ENCODE measurements at places on chromosomes 5 and 9.

DNA sequence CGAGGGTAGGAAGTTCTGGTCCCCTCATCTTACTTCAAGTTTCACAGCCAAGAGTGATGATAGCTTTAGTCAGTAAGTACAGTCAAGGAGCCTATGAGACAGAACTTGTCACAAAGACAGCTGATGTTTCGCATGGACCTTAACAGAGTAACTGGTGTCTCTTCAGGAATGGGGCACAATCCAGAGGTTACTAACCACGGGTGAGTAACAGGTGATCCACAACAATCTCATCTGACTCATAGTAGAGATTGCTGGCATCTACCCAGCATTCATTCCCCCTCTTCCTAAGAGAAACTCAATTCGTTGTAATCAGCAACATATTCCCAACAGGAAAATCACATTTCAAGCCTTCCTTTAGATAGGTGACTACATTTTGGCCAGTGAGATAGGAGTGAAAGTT lies 126.7 kb downstream of the SNX18 start:
- DNase-seq = no peak

- peak; percentile 3 for DNase-seq
Observed at GRCh38 chr9:93898026-93898425, 57.1 kb downstream of the BARX1 start.

DNA sequence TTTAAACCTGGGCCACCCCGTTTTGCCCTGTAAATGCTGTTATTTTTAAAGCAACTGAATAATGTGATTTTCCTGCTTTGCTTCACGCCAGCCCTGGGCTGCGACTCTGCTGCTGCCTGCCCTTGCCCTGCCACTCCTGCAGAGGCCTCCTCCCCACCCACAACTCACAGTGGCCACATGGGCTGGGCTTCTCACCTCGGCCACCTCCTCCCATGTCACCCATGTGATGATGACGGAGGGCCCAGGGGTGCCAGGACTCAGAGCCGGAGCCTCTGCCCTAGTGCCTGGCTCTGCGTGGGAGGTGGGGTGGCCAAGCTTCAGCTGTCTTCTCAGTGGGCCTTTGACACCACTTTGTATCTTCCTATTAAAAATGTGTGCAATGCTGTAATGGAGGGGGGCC lies 48.1 kb upstream of the NKD2 start:
- DNase-seq = peak; percentile 17

- DNase-seq = no peak
Observed at GRCh38 chr9:136640171-136641111, 22.3 kb upstream of the EGFL7 start.

DNA sequence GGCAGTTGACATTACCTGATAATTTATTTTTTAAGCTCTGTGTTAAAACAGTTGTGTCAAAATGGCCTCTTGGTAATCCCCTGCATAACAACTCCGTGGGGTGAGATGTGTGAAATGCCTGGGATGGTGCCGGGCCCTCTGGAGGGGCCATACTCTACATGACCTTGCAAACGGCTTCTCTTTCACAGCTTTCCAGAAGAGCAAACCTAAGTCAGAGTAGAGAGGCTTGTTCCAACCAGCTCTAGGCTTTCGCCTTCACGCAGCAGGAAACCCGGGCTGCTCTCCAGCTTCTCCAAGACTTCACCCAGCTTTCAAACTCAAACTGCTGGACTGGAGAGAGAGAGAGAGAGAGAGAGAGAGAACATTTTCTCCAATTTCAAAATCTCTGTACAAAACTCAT lies 120.1 kb downstream of the SNX18 start:
- DNase-seq = no peak

GRCh38 chr9:1956958-1957357 lies 58.2 kb upstream of the SMARCA2 start:
- DNase-seq = no peak

- no peak for DNase-seq
Observed at GRCh38 chr5:157504053-157504452, 44.0 kb downstream of the NIPAL4 start.

DNA sequence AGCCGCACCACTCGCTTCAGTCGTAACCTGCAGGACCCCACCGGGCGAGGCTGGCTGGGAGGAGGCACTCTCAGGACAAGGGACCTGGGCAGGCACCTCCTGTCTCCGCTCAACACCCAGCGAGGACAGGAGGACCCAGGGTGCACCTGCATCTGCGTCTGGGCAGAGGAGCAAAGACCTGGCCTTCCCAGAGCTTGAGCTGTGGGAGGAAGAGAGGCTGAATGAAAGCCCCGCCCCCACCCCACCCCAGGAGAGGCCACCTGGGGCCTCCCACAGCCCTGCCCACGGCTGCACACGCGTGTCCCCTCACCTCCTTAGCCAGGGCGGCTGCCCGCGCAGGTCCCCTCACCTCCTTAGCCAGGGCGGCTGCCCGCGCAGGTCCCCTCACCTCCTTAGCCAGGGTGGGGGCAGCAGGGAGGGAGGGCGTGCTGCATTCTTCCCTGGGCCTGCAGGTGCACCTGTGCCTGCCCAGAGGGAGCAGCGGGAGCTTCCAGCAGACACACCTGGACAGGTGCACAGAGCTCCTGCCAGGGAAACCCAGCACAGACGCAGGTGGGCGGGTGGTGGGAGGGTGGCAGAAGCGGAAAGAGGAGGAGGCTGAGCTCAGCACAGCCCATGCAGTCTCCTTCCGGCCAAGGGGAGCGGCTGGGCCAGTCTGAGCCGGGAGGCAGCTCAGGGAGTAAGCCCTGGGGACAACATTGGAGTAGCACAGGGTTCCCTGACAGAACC lies 18.5 kb upstream of the SLC12A7 start:
- no peak for DNase-seq

DNA sequence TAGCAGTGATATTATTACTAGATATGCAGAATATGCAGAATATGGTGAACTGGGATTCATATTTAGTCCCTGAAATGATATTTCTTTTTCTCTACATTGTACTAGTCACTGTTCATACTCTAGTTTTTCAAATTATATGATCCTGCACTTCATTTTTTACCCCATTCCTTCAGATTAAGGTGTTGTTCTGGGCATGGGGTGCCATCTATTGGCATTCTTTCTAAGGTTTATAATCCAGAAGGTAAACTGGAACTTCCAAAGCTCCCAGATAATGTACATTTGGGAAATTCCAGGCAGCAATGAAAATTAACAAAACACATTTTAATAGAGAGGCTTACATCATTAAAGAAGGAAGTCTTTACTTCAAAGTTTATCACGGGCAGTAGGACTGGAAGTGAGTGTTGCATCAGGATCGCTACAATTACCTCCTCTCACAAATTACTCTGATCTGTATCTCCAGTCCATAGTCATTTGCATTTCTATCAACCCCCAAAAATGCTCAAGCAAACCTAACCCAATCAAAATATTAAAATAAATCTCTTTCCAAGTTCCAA lies 12.5 kb downstream of the RFX3 start:
- DNase-seq = no peak

- no peak for DNase-seq
Observed at GRCh38 chr9:80417211-80417773, 845.5 kb downstream of the TLE4 start.

DNA sequence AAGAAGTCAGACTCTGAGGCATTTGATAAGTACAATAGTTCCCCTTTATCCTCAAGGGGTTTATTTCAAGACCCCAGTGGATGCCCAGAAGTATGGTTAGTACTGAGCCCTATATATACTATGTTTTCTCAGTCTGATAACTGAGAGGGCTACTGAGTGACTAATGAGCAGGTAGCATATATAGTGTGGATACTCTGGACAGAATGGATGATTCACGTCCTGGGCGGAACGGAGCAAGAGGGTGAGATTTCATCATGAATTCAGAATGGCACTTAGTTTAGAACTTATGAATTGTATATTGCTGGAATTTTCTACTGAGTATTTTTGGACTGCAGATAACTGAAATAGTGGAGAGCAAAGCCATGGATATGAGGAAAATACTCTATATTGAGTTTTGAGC lies 457.6 kb downstream of the PLK2 start:
- DNase-seq = no peak

DNA sequence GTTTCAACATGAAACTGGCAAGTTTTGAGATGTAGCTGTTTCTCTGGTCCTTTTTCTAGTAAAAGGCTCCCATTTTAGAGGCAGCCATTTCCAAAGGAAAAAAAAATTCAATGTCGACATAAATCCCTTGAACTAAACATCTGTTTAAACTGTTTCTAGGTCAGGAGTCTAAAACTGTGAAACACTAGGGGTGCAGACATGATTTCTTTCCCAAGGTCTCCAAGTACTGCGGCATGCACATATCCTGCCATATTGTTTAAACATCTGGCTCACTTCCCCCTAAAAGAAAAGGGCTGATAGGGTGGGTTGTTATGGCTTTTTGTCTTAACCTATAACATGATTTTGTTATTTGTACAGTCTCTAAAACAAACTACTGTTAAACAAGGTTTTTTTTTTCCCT lies 51.1 kb downstream of the NFIB start:
- no peak for DNase-seq

DNA sequence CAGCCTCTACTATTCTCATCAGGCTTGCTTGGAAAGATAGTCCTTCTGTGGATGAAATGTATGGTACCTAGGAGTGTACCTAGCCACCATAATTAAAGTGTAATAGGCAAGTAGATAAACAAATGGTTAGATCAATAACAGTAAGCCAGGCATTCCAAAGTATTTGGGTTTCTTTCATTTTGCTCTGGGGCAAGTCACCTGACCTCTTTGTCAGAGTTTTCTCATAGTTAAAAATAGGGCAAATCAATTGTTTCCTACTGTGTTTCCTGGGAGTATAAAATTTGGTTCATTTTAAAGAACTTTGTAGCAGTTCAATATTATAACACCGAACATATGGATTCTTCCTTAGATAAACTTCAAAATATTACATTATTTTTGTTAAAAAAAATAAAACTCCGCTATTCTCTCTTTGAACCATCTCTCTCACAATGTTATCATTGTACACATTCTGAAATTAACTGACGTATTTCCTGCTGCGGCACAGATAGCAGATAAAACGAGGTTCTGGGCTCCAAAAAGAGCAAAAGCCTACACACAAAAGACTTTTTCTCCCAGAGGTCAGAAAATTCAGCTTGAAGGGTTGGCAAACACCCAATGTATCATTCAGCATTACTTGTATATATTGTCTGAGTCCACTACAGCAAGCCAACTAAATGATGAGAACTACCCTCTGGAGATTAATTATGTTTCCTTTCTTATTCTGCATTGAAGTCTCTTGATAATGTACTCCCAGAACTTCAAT lies 267.9 kb downstream of the COX7C start:
- DNase-seq = no peak

- DNase-seq = no peak
Observed at GRCh38 chr5:52856564-52856963, 68.8 kb downstream of the ITGA1 start.

DNA sequence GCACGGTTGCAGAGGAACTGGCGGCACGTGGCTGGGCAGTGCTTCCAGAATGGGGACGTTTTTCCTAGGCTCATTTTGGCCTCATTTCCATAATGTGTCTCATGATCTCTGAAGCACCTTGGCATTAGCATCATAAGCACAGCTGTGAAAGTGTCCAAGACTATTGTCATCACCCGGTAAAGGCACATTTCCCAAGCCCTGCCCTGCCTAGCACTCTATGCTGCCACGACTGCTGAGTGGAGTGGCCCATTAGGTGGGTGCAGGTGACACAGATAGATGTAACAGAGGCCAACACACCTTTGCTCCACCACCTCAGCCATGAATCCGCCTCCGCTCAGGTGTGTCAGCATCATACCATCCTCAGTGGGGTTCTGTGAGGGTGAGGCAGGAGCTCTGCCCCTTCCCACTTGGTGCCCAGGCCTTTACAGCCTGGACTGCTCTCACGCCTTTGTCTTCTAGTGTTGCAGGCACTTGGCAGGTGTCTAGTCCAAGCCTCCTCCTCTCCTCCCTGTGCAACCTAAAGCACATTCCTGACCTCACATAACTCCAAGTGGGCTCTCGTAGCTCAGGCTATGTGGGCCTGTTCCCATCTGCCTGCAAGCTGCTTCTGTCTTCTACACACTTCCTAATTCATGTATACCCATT lies 213.0 kb downstream of the FSTL4 start:
- no peak for DNase-seq

DNA sequence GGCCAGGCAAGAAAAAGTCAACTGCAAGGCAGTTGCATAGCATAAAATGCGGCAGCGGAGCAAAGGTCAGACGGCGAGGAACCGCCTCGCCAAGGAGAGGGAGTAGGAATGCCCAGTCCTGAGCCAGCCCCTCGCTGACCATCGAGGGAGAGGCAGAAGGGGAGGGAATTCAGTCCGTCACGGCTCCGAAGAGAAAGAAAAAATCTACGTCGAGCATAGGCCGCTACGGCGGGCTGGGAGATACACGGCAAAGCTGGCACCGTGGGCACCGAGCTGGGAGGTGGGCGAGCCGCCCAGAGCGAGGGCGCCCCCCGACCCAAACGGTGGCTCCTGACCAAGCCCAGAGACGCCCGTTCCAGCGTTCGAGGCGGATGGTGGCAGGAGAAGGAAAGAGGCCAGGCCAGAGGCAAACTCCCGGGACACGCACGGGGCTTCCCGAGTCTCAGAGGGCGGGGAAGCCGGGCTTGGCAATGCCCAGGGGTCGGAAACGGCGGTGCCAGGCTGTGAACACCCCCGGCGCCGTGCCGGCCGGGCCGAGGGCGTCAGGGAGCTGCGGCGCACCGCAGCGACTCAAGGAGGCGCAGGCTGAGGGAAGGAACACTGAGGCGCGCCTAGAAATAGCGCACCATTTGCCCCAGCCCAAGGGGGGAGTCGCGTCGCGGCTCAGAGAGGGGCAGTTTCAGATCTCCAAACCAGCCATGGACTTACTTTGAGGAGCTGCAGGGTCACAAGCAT lies 518 bp downstream of the SPRY4 start:
- DNase-seq = peak; percentile 60

DNA sequence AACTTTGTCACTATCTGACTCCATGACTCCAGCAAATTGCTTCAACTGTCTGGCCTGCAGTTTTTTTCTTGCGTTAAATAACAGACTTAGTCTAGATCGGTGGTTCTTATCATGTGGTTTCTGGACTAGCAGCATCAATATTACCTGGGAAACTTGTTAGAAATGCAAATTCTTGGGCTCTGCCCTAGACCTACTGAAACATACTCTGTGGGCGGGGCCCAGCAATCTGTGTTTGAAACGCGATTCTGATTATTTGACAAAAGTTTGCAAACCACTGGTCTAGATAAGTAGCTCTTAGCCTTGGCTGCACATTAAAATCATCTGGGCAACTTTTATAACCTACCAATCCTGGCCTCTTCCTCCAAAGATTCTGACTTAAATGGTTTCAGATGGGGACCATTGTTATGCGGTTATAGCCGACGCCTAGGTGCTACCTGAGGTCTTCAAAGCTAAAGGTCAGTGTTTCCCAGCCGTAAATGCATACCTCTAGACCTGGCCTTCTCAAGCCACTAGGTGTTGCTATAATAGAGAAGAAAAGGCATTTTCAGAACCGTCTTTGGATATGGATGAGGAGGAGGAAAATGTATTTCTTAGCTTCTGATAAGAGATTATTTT lies 74.0 kb downstream of the C9orf85 start:
- DNase-seq = no peak

DNA sequence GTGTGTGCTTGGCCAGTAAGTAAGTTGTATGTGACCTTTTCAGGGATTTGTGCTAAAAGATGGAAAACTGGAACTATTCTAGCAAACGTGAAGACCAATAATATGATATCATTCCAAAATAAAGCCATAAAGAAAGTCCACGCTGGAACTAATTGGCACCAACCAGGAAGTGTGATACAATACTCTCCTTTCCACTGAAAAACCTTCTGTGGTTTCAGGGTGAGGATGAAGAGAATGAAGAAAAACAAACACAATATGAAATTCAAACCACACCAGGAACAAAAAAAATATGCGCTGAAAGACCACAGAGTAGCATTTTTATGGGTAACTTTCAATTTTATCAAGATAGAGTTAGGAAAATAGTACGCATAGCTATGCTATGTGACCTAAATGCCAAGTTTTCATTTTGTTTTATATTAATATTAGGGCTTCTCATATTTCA lies 105.8 kb downstream of the EFNA5 start:
- DNase-seq = no peak
